Stimulated activated CD8-positive, alpha-beta memory T cell treated with anti-CD3 and anti-CD28 coated beads, Interleukin-15, amount 100 ng/mL, for 24 hours (primary cell): ENCODE measurements at places on chromosomes 1 and 21.

DNA sequence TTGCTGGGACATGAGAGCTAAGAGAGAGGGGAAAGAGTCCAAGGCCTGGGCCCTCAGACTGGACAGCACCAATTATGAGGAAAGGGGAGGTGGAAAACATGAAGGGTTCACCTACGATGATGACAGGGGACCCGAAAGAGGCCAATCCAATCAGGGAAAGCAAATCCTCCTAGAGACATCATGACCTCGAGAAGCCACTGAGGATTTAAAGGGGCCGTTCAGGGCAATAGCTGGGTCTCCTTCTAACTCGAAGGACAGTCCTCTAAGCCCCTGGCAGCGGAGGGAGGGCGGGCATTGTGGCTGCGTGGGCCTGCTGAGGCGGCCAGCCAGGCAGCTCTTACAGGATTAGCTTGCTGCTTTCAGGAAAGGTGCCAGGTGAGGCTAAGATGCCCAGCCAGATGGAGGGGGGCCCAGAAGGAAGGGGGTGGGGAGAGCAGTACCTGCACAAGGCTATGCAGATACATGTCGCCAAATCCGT is 7.4 kb downstream of the MEF2D start:
- DNase-seq, result no peak

- no peak for DNase-seq
Measured at GRCh38 chr1:230826166-230826875, 42.0 kb downstream of the C1orf198 start.

DNA sequence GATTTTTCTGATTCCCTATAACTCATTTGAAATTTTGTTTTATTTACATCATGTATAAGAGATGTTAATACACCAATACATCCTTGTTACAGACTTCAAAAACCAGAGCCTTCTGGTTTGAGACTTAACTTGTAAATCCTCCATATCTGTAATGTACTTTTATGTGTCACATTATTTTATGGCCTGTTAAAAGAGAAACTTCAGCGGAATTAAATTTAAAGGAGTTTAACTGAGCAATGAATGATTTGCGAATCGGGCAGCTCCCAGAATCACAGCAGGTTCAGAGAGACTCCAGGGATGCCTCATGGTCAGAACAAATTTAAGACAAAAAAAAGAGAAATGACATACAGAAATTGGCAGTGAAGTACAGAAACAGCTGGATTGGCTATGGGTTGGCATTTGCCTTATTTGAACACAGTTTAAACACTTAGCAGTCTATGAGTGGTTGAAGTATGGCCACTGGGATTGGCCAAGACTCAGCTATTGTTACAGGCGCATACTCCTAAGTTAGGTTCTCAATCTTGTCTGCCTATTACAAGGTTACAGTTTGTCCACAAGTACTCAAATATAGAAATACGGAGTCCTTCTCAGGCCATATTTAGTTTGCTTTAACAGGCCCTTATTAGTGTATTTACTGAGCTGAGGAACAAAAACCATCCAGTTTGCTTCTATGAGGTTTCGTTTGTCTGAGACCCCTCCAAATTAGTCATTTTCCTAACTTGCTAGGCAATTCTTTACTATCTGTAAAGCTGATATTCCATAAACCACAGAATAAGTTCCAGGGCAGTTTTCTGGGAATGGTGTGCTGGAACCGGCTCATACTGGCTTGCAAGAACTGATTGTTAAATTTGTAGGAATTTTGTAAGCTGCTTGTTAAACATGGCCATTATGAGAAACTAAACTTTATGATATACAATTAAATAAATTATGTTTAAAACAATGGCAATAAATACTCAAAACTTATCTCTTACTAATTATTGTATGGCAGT is 56.2 kb upstream of the WDR26 start:
- DNase-seq, result no peak

- DNase-seq, result no peak
Measured at GRCh38 chr1:228765168-228765946, 30.1 kb downstream of the RHOU start.

GRCh38 chr1:29581256-29581655 is 344.9 kb downstream of the PTPRU start:
- no peak for DNase-seq

DNA sequence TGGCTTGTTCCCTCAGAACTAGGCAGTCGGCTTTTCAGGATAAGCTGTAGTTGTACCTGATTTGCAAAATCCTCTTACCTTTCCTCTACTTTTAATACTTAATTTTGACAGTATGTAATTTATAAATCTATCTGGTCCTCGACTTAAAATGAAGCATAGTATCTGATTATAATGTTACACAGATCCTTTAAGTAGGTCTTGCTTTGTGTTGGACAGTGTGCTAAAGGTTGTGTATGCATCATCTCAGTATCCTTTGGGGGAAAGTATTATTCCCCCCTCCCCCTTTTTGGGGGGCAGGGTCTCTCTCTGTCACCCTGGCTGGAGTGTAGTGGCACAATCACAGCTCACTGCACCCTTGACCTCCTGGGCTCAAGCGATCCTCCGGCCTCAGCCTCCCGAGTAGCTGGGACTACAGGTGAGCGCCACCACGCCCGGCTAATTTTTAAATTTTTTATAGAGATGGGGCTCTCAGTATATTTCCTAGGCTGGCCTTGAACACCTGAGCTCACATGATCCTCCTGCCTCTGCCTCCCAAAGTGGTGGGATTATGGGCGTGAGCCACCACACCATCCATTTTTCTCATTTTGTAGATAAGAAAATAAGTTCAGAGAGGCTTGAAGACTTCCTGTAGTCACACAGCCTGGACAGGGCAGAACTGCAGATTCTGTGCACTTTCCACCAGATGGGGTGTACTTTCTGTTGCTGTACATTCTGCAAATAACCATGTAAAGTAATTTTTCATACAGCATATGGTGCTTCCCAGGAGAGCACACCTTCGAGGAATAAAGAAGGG is 791 bp upstream of the STX6 start:
- no peak for DNase-seq

DNA sequence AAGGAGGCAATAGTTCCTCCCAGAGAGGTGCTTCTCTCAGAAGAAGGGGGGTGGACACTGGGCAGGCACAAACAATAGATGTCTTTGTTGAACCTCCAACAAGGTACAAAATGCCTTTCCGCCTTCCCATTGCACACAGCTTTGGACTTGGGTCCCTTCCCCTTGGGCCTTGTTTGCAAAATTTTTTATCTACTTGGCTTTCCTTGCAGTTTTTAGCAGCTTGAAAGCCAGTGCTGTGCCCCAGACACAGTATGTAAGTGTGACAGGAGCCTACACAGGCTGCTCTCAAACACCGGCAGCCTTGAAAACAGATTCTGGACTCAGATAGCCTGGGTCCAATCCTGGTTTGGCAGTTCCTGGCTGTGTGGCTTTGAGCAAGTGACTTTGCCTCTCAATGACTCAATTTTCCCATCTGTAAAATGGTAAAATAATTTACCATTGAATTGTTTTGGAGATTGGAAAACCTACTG is 43.0 kb downstream of the ELAPOR1 start:
- no peak for DNase-seq

GRCh38 chr1:89975540-89976125 is 19.3 kb upstream of the ZNF326 start:
- no peak for DNase-seq

GRCh38 chr1:155729031-155729898 is 40.4 kb downstream of the DAP3 start:
- DNase-seq, result no peak

GRCh38 chr1:65063025-65063424 is 85.0 kb upstream of the AK4 start:
- DNase-seq, result no peak

DNA sequence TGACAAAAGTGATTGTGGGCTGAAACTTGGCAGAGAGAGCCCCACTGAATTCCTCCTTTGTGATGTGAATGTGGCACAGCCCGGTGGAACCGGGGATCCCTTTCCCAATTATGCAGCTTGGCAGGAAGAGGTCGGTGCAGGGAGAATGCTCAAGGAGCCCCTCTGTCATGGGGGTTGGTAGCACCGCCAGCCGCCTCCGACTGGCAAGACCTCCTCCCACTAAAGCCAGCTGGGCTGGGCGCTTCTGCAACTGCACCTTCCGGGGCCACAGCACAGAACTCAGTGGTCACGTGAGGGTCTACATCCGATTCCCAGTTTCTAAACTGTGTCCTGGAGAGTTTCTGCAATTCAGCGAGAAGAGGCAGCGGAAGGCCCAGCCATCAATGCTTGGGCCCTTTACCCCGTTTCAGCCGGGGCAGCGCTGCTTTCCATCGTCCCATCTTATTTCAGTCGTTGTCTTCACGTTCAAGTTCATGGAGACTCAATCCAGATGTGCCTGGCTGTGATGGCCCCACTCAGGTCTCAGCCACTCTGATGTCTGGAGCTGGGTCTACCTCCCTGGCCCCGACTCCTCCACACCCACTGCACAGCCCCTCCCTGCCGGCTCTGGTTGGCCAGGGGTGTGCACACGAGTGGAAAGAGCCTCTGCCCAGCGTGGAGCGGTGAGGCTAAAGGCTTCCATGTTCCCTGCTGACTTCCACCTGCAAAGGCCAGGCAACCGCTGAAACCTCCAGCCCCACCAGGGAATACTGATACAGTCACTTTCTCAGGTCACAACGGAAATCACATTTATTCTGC is 39.8 kb upstream of the FHAD1 start:
- DNase-seq, result no peak

DNA sequence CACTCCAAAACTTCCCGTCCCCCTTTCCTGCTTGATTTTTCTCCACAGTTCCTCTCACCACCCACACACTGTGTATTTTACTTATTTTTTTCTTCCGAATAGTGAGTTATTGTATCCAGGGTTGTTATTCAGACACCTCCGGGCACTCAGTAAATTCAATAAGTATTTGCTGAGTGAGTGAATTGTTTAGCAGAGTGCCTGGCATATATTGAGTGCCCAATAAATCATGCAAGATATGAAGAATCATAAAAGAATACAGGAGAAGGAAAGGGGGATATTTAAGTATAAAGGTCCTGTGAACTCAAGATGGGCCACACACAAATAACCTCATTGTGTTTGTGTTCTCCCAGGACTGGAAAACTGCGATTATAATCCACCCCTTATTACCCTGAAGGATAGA is 139.9 kb downstream of the GALNT2 start:
- no peak for DNase-seq

DNA sequence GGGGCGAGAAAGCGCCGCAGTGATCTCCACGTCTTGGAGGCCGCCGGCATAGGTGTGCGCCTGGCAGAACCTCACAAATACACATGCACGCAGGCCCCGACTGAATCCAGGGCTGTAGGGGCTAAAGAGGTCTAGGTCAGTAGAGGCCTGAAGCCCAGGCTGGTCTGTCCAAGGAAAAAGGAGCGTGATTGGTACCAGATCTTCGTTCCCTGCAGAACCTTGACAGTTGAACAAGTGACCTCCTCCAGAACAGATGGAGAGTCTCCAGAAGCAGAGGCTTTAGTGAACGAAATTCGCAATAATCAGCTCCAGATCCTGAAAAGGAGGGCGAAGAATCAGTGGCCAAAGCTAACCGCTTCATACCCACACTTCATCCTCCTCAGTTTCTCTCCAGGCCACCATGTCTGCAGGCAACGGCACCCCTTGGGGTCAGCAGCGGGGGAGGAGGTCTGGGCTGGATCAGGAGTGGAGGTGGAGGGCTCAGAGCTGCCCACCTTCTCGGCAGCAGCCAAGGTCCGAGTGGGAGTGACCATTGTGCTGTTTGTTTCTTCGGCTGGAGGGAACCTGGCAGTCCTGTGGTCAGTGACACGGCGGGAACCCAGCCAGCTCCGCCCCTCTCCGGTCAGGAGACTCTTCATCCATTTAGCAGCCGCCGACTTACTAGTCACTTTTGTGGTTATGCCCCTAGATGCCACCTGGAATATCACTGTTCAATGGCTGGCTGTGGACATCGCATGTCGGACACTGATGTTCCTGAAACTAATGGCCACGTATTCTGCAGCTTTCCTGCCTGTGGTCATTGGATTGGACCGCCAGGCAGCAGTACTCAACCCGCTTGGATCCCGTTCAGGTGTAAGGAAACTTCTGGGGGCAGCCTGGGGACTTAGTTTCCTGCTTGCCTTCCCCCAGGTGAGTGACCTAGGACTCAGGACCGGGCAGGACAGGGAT is 749 bp upstream of the PEX11B start:
- DNase-seq, result no peak

DNA sequence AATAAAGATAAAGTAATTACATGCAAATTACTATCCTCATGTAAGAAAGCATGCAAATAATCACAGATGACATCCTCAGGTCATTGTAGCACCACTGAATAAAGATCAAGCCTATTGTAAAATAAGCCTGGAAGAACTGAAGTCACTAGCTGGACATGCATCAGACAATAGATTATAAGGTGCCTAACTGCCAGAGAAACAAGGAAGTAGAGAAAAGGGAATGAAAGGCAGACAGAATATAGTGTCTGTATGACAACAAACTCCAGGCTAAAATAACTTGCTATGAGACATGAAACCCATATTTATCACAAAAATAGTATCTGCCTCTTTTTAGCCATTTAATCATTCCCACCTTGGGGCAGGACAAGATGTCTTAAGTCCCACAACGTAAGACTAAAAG is 108.7 kb downstream of the ENAH start:
- DNase-seq, result no peak

DNA sequence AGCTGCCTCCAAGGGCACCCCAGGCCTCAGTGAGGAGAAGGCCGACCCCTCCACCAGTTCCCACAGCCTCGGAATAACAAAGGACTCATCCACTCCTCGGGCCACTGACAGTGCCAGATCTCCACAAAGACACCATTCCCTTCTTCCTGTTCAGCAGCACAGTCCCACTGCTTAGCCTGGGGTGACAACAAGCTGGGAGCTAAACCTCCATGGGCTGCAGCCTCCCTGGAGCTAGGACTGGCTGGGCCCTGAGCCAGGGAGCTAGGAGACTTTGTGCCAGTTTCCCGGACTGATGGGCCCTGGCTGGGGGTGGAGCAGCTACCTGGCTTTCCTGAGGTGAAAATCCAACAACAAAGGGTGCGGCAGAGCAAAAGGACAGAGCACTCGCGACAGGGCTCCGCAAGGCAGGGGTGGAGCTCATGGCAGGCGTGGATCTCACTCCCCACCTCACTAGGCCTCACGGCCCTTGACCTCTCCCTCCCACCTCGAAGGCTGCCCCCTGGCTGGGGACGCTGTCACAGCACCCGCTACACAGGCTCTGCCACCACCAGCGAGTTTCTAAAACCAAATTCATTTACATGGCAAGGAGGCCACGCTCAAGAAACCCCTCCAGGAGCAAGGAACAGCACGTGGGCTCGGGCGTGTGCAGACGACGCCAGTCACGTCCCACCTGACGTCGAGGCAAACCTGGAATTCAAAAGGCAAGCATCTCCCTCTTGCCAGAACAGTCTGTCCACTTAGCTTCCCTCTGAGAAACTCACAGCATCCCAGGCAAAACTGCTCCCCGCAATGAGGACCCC is 13.8 kb downstream of the SLC35E2B start:
- no peak for DNase-seq
